BJ (cell line): ENCODE measurements at places on chromosomes 5 and 9. TPM values are rescaled to one million over a fixed set of nuclear protein-coding genes. Genes with fewer than 3 reads are reported as not detected.

SNCB gene
- not detected in 2 replicates for polyA plus RNA-seq

HAVCR2 gene
- 0.05 TPM in 1 of 2 replicates, not detected in the other for polyA plus RNA-seq

LCN9 gene
- polyA plus RNA-seq = not detected in 2 replicates

PCDHB5 gene
- 0.18 and 0.22 TPM in 2 replicates for polyA plus RNA-seq

TRAPPC13 gene
- polyA plus RNA-seq = 9.8 and 17.7 TPM in 2 replicates

UGT3A1 gene
- polyA plus RNA-seq = not detected in 2 replicates
